Stimulated activated CD8-positive, alpha-beta memory T cell treated with anti-CD3 and anti-CD28 coated beads, Interleukin-4, amount 100 ng/mL, for 48 hours (primary cell): ENCODE measurements at places on chromosomes 6 and 20.

GRCh38 chr20:12171923-12172524 lies 254.3 kb downstream of the BTBD3 start:
- no peak for DNase-seq

GRCh38 chr6:40022867-40023266 lies 88.6 kb upstream of the MOCS1 start:
- DNase-seq: no peak

DNA sequence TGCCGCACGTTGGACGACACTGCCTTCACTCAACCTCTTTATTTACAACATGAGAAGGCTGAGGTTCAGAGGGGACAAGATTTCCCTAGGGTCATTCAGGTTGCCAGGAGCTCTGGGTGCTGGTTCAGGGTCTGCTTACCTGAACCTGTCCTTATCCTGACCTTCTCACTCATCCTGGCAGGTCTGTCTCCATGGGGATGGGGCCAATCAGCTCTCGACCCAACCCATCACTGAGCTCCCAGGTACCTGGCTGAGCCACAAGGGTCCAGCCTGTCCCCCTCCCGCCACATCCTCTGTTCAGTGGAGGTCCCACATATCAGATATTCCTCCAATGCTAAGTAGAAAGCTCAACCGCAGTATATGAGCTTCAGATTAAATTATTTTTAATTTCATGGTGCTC lies 225.6 kb downstream of the ANKRD60 start:
- no peak for DNase-seq

DNA sequence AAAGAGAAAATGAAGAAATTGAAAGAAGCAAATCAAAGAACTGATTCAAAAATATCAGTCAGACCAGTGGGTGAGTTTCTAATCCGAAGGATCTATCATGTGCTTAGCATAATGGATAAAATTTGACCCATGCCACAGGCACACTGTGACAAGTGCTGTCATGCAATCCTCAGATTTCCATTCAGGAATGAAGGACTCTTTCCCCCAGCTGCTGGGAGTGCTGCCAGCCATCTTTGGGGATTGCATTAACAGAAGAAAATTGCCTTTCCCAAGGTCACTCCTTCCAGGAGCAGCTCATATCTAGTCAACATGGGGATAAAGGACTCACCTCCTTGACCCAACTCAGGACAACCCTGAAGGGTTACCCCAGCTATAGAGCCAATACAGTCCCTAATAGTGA lies 316.7 kb upstream of the TBX18 start:
- DNase-seq: no peak

- no peak for DNase-seq
Observed at GRCh38 chr6:110310861-110311446, 47.2 kb downstream of the METTL24 start.

- no peak for DNase-seq
Observed at GRCh38 chr20:48825566-48825920, 2.3 kb downstream of the PREX1 start.

GRCh38 chr6:125984311-125984710 lies 2.0 kb upstream of the TRMT11 start:
- DNase-seq: no peak

DNA sequence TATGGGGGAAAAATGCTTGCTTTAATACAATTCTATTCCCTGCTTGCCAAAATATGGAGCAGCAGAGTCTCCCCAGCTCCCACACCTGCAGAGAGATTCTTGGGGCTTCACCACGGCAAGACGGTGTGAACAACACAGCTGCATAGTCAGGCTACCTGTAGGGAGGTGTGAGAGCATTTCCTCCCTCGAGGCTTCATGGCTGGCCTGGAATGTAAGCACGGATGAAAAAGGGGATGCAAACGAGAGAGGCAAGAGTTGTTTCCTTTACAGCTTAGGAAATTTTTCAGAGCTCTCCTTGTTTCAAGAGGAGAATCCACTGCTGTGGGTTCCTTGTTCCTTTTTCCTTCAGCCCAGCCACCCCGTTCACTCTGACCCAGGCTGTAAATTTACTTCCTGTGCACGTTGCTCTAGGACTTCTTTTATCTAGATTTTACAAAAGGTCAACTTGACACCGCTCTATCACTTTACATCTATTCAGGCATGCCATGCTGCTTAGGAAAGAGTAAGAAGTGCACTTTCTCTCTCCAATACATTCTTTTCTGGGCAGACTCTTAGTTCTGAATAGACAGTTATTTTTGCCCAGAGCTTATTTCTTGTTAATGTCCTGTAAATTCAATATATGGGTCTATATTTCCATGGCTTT lies 197.1 kb downstream of the KHDC1L start:
- no peak for DNase-seq

GRCh38 chr6:56692523-56693245 lies 50.0 kb upstream of the DST start:
- no peak for DNase-seq

GRCh38 chr20:47054945-47055344 lies 160.3 kb downstream of the EYA2 start:
- no peak for DNase-seq

DNA sequence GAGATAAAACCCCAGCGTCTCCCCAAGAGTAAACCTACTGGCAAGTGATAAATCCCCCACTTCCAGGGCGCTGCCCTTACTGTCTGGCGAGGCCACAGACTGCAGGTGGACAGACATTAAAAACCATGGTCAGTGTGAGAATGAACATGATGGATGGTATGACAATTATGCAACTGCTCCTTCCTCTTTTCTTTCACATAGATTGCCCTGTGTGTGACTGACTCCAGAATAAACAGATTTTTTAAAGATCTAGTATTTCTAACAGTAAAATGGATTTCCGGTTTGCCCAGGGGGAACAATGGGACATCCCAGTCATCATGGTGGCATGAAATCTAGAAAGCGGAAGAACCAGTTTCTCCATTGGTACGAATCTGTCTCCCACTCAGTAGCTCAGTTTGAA lies 153.7 kb downstream of the FOXC1 start:
- DNase-seq: no peak

DNA sequence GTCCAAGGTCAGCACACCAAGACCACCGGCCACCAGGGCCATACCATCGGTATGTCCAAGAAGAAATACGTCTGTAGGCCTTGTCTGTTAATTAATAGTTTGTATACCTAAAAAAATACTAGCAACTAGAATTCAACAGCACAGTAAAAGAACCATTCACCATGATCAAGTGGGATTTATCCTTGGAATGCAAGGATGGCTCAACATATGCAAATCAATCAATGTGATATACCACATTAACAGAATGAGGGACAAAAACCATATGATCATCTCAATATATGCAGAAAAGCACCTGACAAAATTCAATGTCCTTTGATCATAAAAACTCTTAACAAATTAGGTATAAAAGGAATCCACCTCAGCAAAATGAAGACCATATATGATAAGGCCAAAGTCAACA lies 24.4 kb downstream of the RPP40 start:
- DNase-seq: no peak

DNA sequence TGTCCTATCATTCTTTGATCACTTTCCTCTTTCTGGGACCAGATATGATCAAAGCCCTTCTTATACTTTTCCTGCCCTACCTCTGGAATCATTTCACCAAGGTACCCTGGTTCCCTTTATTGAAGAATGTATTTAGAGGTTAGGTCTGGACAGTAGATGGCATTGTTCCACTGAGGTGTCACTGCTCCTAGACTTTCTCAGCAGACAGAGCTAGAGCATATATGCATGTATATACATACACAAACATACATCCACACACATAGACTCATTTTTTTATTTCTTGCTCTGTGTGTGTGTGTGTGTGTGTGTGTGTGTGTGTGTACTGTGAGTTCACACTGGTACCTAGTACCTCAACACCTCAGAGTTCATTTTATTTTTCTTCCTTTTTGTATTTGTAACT lies 40.9 kb downstream of the PTPRA start:
- no peak for DNase-seq

DNA sequence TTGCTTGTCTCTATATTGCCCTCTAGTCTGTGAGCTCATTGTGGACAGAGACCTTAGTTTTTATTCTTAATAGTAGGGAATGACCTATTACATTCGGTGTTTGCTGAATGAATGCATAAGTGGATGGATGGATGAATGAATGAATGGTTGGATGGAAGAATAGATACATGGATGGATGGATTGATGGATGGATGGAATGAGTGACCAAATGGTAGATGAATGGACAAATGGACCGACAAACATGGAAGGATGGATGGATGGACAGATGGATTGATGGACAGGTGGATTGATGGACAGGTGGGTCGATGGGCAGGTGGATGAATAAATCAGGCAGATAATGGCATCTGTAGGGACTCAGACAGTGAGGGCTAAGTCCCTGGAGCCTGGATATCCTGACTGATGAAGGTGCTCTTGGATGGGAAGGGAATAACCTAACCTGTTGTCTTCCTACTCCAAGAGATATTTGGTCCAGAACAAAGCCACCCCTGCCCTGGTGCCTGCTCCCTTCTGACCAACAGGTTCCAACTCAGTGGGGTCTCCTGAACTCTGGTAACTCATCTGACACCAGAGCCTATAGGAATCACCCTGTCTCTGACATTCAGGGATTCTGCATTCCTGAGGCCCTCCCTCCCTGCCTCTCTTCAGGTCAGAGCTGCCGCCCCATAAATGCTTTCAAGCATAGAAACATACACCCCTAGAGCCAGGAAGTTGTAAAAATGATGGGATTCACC lies 9.6 kb upstream of the CCN5 start:
- no peak for DNase-seq

DNA sequence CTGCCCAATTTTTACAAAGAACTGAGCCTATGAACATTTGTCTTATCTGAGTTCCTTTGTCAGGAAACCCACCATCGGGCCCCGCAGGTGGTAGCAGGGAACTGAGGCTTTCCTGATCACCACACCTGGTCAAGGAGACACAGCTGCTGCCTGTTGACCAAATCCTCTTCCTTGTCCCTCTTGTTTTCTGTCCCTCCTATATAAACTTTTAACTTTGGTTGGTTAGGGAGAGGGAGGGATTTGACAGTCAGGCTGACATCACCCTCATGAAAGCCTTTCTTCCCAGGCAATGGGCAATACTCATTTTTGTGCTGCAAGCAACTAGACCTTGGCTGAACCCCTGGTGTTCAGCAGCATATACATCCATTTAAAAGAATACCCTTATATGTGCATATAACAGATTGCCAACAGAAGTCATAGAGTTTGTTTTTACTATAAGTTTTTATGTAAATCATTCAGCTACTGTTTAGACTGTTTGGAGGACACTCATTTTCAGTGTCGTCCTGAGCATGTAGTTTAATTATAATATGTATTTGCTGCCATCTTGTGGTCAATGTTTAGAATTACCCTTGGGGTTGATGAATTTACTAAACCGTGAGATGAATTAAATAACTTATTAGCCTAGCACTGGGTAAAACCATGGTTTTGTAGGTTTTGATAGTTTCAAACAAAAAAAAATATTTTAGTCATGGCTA lies 17.0 kb downstream of the CRISP1 start:
- DNase-seq: no peak

DNA sequence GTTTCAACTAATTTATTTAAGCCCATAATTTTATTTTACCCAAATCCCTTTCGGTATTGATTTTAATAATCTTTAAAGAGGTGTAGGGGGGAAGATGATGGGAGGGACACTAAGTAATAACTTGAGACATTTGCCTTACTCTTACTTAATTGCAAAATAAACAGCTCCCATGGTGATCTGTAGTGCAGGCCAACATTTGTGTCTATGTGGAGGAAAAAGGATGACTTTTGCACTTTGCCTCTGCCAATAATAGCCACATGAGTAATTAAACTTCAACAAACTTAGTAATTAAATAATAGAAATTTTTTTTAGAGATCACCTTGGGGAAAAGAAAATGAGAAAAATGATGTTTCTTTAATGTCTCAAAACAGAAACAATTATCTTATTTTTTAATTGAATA lies 29.9 kb upstream of the CD2AP start:
- DNase-seq: no peak

GRCh38 chr6:73258721-73259120 lies 4.3 kb downstream of the KHDC1 start:
- DNase-seq: no peak

DNA sequence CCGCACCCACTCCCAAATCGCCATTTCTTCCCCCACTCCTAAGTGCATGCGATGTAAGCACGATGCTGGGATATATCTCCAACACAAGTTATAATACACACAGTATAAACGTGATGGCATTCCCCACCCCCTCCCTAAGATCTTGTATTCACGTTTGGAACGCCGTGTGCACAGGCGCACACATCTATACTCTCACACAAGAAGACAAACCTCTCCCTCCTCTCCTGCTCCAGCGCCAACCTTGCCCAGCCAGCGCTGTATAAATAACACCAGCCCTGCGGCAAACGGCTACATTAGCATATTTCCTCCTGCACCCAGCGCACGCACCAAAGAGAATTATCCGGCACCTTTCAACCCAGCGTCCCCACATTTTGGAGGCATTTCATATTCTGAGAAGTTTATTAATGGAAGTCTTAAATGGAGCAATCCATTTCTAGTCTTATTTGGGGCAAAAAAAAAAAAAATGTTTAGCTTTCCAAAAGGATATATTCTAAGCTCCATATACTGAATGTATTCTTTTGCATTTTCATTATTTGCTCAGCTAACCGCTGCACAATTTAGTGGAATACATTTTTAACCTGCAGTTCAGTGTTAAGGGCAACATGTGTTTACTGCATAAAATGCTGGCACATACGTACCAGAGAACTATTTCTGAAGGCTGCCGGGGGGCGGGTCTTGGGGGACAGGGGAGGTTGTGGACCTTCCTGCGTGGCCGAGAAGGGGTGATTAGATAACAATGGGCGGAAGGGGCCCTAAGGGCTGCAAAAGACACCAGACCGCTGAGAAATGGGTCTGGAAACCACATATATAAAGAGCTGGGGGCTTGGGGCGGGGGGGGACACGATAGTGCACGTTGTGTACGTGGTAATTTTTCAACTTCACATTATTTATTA lies 1.1 kb upstream of the SLC22A23 start:
- peak; percentile 37 for DNase-seq

GRCh38 chr6:25181923-25182322 lies 97.3 kb upstream of the CARMIL1 start:
- DNase-seq: no peak

DNA sequence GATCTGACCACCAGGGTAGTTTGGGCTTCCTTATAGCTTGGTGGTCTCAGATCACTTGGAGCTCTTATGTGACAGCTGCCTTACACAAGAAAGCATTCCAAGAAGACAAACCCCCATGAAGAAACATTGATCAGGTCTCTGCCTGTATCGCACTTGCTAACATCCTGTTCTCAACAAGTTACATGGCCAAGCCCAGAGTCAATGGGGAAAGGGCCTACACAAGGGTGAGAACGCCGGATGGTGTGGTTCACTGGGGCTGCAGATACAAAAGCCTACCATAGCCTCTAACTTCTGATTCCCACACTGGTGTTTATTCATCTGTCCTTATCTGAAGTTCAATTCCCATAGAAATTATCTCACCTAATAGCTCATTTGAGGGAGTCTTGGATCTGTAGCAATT lies 235.5 kb downstream of the SYNDIG1 start:
- DNase-seq: no peak
